SJCRH30 (cell line): ENCODE measurements at places on chromosomes 11 and 22.

DNA sequence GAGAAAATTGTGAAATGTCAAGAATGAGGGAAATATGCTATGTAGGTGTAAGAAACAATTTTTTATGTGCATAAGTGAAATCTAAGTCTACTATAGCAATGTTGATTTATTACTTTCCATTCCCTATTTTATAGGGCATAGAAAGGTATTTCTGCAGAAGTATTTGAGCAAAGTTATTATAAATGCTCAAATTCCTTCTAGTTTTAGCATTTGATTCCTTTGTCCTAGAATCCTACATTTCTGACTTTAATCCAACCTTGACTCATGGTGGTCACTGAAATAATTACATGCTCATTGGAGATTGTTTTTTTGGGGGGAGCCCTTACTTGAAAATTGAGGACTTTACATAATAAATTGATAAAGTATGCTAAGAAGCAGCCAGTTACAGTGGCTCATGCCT, 716.6 kb upstream of the LUZP2 start:
- no peak for DNase-seq

DNA sequence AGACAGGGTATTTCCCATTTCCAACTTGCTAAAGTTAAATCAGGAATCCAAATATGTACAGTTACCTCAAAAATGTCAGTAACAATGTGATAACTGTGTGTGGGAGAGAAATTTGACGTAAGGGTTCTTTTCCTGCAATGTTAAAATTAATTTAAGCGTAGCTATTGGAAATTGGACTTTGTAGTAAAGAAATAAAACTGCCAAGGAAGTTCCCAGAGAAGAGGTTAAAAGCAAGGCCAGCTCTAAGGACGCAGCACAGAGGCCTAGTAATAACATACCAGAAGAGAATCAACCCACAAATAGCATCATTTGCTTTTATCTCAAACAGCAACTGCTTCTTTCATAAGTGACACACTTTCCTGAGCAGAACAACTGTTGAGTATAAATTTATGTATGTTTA, 36.8 kb upstream of the GRIA4 start:
- DNase-seq, result no peak

DNA sequence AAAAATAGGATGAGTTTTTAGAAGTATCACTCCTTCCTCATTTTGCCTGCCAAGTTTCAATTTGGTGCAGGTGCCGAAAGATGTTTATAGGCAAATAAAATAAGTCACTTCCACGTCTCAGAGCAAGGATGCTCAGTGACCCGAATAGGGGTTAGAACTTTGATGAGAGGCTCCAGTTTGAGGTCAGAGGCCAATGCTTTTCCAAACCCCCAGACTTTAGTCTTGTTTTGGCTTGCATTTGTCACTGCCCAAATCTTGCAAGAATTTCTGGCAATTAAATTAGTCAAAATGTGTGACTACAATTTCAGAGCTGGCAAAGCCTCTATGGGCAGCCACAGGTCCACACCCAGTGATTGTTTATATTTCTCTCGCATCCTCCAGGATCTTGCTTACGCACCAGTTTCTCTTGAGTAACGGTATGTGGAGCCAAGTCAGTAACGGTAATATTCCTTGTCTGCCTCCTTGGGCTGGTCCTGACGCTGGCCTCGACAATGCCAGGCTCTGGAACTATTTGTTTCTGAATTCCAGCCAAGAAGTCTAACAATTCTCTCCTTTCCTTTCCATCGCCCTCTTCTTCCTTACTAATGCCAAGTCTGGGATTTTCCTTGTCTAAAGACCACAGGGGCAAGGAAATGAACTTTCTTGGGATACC, 9.9 kb upstream of the NUP160 start:
- no peak for DNase-seq

DNA sequence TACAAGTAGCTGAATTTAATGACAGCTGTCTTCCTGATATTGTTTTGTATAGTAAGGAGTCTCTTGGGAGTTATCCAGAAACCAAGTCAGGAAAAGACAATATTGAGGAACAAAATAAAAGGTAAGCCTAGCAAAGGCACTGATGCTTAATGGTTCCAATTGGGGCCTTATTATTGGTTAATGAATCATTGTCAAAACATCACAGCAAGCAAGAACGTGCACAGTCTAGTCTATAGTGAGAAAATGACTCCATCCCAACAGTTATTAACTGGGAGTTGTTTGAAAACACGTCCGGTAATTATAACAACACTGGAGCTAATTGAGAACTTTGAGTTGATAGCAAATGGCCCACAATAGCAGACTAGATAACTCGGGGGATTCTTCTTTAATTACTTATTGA, 17.7 kb downstream of the BSX start:
- no peak for DNase-seq

DNA sequence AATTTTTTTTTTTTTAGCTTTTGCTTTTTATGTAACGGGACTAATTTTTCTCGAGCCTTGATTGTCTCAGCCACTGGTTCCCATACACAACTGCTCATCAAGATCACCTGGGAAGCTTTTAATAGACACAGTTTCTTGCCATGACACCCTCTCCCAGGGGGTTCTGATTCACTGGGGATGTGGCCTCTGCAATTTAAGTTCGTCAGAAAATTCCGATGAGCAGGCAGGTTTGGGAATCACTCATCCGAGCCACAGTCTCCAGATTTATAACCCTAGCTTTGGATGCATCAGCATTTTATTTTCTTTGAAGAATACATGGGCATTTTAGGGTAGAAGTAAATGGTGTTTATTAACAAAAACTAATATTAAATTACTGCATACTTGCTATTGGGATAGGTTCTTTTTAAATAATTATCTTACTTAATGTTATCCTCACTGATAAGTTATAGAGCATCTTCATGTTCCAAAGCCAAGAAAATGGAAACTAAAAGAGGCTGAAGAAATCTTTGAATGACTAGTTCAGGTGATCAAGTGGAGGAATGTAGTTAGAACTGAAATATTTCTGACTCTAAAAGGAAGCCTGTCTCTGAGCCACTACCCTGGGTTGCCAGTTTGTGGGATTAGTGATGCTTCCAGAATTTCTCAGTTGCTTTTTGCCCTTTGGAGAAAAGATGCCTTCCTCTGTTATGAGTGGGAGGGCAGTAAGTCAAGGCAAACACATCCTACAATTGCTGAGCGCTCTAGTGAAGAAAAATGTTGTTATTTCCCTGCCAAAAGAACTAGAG, 319.0 kb downstream of the DDX10 start:
- no peak for DNase-seq

DNA sequence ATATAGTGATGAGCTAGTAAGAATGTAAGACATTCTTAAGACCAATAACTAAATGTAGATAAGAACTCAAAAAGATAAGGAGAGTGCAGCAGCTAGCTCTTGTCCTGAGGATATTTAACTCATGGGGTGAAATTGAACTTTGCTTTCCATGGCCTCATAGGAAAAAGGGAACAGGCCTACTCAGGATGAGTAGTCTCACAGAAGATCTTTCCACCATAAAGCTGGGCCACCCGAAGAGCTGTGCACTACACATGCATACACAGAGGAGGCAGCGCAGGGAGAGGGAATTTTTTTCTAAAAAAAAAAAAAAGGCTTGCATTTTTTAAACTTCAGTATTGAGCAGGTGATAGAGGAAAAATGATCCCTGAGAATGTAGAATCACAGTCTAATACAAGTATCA, 59.9 kb upstream of the CFAP300 start:
- no peak for DNase-seq

GRCh38 chr11:76856106-76856505, 4.6 kb upstream of the ACER3 start:
- DNase-seq, result no peak

GRCh38 chr22:50299785-50300619, 7.4 kb downstream of the PLXNB2 start:
- no peak for DNase-seq

GRCh38 chr11:108472681-108473080, 5.4 kb upstream of the C11orf65 start:
- no peak for DNase-seq

GRCh38 chr11:47587039-47587716, 700 bp downstream of the FAM180B start:
- no peak for DNase-seq

- DNase-seq, result no peak
Observed at GRCh38 chr11:1126491-1126926, 31.2 kb upstream of the MUC5AC start.

- DNase-seq, result no peak
Observed at GRCh38 chr22:23204125-23204488, 23.8 kb downstream of the BCR start.

GRCh38 chr22:36010090-36010489, 18.5 kb downstream of the RBFOX2 start:
- DNase-seq, result no peak

- no peak for DNase-seq
Observed at GRCh38 chr11:69491071-69492031, 9.9 kb downstream of the LINC01488 start.

GRCh38 chr11:45215098-45215865, 68.8 kb downstream of the PRDM11 start:
- no peak for DNase-seq

DNA sequence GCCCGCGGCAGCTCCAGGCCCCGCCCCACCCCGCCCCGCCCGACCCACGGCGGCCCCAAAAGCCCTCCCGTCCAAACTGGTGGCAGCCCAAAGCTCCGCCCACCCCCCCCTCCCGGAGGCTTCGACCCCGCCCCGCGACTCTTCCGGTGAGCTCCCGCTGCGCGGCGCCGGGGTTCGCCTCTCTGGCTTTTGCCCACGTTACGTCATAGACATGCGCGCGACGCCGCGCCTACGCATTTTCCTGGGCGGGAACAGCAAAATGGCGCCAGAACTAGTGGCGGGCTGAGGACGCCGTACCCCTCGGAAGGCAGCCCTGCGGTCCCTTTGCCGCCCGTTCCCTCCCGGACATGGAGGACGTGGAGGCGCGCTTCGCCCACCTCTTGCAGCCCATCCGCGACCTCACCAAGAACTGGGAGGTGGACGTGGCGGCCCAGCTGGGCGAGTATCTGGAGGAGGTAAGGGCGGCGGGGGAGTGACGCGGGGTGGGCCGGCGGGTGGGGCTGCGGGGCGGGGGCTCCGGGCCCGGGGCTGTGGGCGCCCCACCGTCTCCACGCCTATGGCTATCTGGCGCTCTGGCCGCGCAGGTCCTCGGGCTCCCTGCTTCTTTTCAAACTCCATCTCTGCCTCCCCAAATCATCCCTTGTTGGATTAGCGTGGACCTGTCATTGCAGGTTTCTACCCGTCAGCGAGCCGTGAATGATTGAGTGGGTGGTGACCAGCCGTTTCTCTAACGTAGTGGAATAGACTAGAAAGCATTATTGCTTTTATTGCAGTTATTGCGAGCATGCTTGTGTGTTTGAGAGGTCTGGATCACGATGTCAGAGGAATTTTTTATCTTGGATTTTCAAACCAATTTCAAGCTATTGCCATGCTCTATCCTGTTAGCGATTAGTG, at the start of gene NCAPH2:
Gene NCAPH2 (plus strand): TSS at position 234 of the 894 bp plus-strand sequence. CDS start 114 bp downstream, at position 348.
- DNase-seq, result peak; percentile 99

DNA sequence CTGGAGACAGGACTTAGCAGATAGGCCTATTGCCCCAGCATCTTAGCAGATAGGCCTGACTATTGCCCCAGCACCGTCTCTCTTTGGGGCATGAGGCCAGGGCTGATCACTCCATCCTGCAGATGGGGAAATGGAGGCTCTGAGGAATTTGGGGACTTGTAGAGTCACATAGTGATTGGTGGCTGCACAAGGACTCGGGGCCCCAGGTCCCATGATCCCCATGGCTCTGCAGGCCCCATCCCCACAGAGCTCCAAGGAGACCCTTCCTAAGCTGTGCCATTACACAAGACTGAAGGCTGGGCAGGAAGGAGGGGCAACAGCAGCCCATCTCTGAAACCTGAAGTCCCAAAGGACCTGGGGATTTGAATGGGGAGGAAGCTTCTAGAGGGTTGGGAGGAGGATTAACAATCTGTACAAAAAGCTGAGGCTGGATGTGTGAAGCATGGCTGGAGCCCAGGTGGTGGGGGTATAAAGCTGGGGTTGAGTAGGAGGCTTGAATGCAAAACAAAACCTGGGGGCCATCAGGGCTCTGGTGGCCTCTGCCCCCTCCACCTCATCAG, 1.6 kb downstream of the ARAP1 start:
- DNase-seq, result no peak

GRCh38 chr11:108803776-108804175, 138.9 kb downstream of the DDX10 start:
- no peak for DNase-seq

GRCh38 chr11:17343907-17344306, 7.7 kb upstream of the NCR3LG1 start:
- no peak for DNase-seq

DNA sequence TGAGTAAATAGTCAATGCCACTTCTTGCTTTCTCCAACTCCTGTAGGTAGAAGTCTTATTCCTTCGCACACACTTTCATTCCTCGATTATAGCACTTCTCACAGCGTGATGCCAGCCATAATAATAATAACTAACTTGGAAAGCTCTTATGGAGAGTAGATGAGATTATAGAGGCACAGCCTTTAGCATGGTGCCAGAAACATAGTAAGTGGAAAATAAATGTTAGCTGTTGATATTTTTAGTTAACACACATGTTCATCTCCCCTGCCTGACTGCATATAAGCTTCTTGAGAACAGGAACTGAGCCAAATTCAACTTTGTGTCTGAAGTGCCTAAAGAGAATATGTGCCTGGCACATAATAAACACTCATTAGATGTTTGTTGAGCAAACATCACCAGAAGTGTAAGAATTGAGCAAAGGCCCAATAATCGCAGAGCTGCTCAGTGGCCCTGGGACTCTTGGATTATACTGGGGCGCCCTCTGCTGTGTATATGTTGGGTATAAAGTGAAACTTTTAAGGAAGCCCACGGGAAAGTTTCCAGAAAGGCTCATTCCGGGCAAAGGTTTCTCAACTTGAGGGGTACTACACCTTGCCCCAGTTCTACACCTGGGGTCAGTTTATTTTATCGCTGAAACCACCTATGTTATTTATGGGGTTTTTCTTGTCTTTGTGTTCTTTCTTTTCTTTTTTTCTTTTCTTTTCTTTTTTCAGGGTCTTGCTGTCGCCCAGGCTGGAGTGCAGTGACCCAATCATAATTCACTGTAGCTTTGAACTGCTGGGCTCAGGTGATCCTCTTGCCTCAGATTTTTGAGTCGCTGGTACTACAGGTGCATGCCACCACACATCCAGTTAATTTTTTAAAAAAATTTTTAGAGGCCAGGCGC, 22.3 kb downstream of the SLN start:
- DNase-seq, result peak; percentile 75

DNA sequence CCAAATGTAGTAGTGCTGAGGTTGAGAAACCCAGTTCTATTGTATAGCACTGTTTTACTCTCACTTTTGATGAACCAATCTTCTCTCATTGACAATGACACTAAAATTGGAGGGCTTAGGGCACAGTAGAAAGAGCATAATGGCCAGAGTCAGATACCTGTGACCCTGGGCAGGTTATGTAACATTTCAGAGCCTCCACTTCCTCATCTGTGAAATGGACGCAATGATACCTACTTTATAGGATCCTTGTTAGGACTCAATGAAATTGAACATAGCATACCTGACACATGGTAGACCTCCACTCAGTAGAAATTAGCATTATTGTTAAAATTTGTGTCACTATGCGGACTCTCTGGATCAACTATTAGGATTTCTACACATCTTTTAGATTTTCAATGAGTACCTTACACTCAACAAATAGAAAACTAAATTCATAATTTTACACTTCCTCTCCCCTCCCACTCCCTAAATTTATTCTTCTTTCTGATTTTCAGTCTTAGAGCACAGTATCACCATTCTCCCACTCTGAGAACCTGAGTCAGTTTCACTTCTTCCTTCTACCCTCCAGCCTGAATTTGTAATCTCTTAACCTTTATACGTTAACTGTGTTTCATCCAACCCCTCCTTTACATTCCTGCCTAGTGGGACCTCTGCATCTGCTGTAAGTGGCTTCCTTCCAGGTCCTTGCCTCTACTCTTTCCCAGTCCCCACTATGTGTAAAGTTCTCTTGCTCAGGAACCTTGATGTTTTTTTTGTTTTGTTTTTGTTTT, 78.3 kb downstream of the MICAL2 start:
- no peak for DNase-seq

- peak; percentile 57 for DNase-seq
Observed at GRCh38 chr11:34185926-34186841, 80.8 kb downstream of the NAT10 start.
